CD4-positive, alpha-beta T cell treated with Interferon alpha-2 for 1 hour (primary cell): ENCODE measurements at places on chromosomes 4 and X.

DNA sequence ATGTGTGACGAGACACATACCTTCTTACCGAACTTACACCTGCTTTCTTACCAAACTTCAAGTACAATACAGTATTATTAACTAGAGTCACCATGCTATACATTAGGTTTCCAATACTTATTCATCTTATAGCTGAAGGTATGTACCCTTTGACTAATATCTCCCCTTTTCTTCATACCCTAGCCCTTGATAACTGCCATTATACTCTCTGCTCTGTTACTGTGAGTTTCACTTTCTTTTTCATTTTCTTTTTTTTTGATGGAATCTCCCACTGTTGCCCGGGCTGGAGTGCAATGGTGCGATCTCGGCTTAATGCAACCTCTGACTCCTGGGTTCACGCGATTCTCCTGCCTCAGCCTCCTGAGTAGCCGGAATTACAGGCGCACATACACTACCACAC, 3.4 kb upstream of the PNMA5 start:
- DNase-seq = no peak

DNA sequence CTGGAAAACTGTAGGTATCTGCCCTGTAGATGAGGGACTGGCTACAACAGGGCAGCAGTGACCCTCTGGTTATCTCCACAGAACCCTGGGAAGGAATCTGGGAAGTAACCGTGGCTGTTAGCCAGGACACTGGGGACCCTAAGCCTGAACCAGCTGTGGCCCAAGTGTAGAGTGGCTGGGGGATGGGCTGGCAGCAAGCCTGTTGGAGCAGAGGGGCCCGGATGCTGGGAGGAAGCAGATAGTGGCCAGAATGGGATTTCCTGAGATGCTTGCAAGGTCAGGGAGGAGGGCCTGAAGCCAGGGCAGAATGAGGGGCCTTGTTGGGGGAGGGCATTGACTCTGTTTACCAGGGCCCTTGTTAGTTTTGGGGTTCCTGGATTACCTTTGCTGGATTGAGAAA, 161.0 kb upstream of the EOLA2 start:
- DNase-seq = no peak

DNA sequence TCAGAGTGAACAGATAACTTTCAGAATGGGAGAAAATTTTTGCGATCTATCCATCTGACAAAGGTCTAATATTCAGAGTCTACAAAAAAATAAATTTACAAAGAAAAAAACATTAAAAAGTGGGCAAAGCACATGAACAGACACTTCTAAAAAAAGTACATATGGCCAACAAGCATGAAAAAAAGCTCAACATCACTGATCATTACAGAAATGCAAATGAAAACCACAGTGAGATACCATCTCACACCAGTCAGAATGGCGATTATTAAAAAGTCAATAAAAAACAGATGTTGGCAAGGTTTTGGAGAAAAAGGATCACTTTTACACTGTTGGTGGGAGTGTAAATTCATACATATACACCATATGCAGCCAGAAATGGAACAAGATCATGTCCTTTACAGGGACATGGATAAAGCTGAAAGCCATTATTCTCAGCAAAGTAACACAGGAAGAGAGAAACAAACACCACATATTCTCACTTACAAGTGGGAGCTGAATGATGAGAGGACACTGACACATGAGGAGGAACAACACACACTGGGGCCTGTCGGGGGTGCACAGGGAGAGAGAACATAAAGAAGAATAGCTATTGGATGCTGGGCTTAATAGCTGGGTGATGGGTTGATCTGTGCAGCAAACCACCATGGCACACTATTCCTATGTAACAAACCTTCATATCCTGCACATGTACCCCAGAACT, 41.6 kb upstream of the ITM2A start:
- no peak for DNase-seq

GRCh38 chr4:37393889-37394288, 149.3 kb downstream of the NWD2 start:
- DNase-seq = no peak

DNA sequence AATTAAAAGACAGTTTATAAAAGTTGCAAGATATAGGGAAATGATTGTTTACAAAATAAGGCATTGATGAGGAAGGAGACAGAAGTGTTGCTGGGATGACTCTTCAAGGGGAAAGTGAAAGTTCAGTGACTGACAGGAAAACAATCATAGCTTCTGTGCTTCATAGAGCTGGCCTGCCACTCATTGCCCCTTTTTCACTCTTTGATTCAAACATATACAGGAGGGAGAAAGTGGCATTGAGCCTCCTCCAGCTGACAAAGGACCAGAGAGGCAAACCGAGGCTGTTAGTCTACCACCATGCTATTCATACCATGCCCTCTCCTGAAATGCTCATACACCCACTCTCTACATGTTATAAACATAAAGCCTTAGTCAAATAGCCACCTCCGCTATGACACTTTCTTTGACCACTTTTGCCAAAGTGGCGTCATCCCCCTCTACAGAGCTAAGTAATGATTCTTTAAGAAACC, 79.2 kb upstream of the ATOH1 start:
- DNase-seq = no peak

DNA sequence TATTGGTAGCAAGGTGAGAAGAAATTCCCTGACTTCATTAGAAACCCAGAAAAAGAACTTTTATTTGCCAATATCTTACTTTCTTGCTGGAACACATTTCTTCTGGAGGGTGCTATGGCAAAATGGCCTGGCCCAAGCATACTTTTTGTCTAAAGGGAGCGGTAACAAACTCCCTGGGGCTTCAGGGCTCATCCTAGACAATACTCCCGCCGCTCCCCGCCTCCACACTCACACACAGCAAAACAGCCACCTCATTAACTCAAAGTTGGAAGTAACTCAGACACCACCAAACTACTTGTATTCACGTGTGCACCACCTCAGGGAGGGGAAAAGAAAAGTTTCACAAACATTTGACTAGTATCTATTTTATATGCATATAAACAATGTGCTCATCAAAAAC, 75.7 kb downstream of the IGSF1 start:
- no peak for DNase-seq

DNA sequence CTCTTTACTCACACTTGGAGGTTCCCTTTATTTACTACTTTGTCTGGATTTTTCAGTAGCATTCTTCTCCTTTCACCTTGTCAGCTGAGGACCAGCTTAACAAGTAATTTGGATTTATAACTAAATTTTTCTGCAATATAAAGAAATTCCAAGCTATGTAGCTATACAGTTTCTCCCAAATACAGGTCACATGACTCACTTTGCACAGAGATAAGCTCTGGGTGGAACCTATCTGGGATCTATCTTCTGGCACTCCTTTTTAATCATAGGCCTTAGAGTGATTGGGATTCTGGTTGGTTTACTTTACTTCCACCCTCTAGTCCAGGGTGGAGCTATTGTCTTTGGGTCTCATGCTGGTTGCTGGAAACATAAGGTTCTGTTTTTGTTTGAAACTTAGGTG, 34.9 kb upstream of the STK26 start:
- no peak for DNase-seq

DNA sequence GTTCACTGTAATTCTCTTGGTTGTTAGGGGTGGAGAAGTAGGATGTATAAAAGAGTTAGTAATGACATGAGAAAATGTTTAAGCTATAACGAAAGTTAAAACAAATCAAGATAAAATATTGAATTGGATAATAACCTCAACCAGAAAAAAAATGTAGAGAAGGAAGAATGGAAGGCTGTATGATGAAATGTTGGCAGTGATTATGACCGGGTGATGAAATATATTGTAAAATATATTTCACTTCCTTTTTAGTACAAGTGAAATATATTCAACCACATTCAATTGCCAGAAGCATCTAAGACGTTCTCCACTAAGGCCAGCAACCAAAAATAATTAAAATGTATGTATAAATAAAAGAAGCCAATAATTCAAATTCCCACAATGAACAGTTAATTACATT, 309.3 kb upstream of the FGF13 start:
- no peak for DNase-seq

GRCh38 chr4:185589067-185589836, 53.9 kb upstream of the PDLIM3 start:
- DNase-seq = no peak

DNA sequence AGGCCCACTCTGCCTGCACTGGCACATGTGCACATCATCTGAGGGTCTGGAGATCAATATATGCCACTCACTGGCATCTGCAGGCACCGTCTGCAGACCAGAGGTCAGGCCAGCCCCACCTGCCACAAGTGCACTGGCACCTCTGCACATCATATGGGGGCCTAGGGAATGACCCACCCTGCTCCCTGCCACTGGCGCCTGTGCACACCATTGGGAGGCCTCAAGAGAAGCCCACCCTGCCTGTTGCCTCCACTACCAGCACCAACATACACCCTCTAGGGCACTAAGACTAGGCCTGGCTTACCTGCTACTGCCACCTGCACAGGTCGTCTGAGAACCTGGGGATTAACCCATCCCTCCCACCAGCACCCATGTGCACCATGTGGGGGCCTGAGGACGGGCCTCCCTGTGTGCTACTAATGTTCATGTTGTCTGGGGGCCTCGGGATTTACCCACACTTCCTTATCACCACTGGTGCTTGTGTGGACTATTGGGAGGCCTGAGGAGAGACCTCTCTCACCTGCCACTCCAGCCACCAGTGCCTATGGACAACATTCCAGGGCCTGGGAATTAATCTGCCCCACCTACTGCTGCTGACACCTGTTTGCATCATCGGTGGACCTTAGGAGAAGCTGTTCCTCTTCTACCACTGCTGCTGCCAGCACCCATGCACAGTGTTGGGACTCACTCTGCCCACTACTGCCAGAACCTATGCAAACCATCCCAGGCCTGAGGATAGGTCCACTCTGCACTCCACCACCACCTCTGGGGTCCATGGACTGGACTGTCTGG, 113.7 kb downstream of the REELD1 start:
- DNase-seq = no peak

GRCh38 chrX:136598631-136599030, 49.3 kb upstream of the CD40LG start:
- peak; percentile 52 for DNase-seq

GRCh38 chr4:113371111-113371510, 321.7 kb downstream of the ANK2 start:
- no peak for DNase-seq

GRCh38 chr4:116122124-116122523, 963.3 kb downstream of the TRAM1L1 start:
- no peak for DNase-seq

DNA sequence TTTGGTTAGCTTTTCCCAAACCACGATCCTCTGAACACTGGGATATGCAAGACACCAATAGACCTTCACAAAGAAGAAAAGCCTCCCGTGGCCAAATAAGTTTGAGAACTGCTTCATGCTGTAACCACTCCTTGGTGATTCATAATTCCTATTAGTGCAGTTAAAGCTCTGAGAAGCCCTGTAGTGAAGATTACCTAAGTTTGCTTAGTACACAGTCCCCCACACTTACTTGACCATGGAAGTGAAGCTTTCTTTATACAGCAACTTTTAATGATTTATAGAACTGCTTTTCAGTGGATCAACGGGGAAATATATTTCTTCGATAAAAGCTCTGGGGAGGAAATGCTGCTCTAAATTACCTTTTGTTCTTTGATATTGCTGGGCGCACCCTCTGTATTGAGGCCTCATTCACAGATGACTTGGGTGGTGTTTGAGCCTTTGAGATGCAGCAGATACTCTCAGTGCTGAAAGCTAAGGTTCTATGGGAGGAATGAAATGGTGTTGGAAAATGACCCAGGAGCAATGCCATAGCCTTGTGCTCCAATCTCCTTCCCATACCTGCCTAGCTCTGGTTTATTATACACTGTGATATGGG, 67.4 kb downstream of the CBLL2 start:
- no peak for DNase-seq

GRCh38 chrX:2691543-2692220, 587 bp downstream of the CD99 start:
- no peak for DNase-seq

GRCh38 chr4:171594293-171594692, 218.9 kb upstream of the GALNTL6 start:
- DNase-seq = no peak

DNA sequence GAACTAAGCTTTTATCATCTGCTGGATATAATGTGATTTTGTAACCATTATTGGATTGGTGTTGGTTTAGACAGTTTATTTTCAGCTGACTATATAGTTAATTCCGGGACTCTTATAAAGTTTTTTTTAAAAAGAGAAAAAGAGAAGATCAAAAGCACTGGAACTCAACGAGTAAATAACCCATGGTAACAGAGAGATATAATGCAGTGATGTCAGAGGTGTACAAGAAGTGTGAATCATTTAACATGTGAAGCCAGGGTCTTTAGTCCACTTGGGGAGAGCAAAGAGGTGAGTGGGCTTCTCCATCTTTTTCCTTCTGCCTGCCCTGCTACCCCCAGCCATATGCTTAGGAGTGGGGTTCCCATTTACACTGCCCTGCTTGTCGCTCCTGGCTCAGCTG, 3.2 kb downstream of the TMEM165 start:
- DNase-seq = no peak

DNA sequence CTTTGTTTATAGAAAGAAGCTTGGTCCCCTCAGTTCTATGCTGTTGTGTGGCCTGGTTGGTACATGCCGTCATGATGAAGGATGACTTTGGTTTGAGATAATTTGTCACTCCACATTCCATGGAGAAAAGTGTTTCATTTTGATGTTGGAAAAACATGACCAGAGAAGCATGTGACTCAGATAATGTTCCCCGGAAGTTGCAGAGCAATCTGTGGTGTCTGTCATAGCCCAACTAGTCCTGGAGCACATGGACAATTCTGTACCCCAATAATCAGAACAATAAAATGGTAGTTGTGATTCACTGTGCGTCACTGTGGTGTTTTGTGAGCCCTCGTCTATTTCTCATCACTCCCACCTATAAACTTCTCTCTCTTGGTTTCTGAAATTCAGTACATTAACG, 85.1 kb downstream of the PDK3 start:
- no peak for DNase-seq

GRCh38 chr4:107439401-107439800, 280.6 kb downstream of the PAPSS1 start:
- no peak for DNase-seq

DNA sequence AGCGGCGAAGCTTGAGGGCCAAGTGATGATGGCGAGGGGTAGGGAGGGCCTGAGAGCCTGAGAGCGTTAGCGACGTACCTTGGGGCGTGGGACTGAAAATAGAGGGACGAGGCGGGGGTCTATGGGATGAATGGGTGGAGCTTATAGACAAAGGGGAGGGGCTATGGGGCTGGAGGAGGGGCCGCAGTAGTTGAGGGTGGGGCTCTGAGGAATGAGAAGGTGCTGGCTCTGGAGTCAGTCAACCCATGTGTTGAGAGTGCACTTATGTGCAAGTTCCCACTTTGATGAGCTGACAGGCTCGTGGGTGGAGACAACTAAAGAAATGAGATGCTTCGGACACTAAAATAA, 488 bp downstream of the TBC1D25 start:
- DNase-seq = peak; percentile 76

- DNase-seq = no peak
Observed at GRCh38 chr4:160318567-160319220, 1215.8 kb downstream of the RAPGEF2 start.

DNA sequence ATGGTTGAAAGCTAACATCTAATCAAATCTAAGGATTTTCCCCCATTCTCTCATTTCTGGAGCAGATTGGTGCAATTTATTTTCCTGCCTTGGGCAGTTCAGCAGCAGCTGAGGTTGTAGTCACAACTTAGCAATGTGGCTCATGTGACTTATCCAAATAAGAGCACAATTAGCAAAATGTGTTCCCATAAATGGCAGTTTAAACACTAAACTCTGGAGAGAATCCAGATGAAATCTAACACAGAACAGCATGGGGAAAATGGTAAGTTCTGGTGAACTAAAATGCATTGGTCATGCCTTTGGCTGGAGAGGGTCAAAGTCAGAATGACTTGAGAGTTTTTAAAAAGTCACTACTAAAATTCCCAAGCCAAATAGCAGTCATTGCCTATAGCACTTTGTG, 422.6 kb upstream of the DIPK2B start:
- DNase-seq = no peak
